Activated T-helper 1 cell treated with Interleukin-2 at 50 U/mL for 16 hours (primary cell): ENCODE measurements at places on chromosomes 5 and 9.

DNA sequence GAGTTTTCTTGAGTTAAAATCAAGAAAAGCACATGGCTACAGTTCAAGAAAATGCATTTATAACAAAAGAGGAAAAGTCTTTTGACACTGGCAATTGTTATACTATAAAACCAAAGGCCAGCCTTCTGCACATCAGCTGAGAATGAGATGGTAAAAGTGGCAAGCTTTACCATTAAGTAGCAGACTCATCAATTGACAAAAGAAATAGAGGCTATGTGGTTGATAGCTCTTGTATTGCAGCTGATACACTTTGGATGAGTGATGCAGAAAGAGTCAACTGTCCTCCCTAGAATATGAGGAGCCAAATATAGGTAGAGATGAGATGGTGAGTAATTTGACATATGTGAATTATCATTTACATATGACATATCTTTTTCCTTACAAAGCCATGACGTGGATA lies 1100.9 kb upstream of the CDH6 start:
- DNase-seq, result no peak

- no peak for DNase-seq
Observed at GRCh38 chr9:21505425-21506179, 23.5 kb upstream of the IFNE start.

- DNase-seq, result no peak
Observed at GRCh38 chr5:110932755-110933488, 138.6 kb upstream of the TSLP start.

- peak; percentile 26 for DNase-seq
Observed at GRCh38 chr9:1009101-1009707, 32.7 kb downstream of the DMRT3 start.

GRCh38 chr5:135105105-135105484 lies 71.1 kb upstream of the PITX1 start:
- no peak for DNase-seq

DNA sequence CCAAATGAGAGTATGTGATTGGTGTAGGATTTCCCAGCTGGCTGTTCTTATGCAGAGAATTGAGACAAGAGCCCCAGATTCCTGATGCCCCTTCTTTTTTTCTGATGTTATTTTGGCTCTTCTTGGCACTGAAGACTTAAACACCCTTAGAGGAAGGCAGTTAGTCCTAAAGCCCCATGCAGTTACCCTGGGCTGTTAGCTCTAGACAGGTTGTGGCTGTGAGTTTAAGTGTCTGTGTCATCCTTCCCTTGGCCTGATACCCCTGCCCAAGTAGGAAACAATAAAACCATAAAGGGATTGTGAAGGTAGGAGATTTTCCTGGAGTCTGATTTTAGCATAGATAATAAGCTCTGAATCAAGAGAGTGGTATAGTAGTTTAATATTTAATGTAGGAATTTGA lies 13.2 kb downstream of the TNPO1 start:
- DNase-seq, result no peak

GRCh38 chr5:2894316-2894715 lies 142.8 kb upstream of the IRX2 start:
- no peak for DNase-seq

DNA sequence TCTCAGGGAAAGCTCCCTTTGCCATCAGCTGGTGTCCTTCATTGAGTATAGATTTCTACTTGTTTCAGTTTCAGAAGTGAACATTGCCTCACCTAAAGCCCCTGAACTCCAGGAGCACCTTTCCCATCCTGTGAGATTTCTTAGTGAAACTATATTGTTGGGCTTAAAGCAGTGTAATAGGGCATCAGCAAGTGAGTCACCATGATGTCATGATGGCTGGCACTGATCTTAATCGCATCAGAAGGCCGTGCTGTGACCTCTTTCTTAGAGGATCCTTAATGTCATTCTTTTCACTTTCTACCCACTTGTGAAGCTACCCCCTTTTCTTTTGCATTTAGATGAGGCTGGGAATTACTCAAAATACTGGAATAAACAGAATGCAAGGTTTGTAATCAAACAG lies 401.3 kb downstream of the MTRR start:
- DNase-seq, result no peak

DNA sequence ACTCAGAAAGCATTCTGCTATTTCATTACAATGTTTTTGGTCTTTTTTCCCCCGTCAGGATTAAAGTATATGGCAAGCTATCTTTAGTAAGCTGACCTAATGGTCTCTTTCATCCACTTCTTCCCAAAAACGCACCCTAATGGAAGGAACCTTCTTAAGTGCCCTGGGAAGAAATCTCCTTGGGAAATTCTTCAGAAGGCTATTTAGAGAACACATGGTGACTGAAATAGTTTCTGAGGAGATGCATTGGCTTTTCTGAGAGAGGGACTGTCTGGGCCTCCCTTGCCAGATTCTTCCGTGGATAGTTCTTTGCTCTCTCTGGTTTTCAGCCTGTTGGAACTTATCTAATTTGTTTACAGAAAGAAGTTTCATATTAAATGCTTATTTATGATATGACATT lies 524.1 kb upstream of the MEF2C start:
- DNase-seq, result no peak

GRCh38 chr5:91521334-91521733 lies 138.2 kb upstream of the ARRDC3 start:
- no peak for DNase-seq

DNA sequence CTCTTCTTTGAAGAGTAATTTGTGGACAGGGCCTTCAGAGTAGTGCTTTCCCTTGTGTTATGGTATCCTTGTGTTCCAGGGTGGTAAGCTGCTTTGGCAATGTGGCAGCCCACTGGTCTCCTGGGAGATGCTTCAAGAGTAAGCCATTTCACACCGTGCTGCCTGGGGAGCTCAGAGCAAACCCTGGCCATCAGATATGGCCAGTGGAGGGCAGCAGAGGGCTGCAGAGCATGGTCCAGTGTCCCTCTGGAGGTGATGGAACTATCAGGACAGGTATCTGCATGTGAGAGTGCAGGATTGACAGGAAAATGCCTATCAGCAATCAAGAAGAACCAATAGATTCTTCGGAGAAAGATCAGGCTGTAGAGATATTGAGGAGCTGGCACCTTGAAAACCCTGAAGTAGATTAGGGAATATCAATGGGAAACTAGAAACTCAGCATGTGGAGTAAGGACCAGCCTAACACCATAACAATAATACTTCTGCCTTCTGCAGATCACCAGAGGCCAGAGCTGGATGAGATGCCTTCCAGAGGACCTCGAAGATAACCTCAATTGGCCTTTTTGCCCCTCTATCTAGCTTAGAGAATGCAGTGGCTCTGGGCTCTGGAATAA lies 90.8 kb downstream of the PLPPR1 start:
- DNase-seq, result no peak

DNA sequence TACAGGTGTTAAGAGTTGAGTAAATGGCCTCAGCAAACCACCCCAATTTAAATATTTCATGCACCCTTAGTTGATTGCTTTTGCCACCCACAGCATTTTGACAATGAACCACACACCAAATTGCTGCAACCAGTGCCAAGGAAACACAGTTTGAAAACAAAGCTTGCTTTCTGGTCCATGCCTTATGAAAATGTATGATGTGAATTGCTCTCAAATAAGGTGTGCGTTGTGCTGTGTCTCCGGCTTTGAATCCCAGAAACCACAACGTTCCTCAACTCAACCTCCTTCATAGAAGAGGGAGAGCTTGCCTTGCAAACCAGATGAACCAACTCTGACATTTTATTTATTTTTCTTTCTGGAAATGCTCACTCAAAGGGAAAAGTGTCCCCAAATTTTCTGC lies 762.7 kb downstream of the TLE1 start:
- no peak for DNase-seq

DNA sequence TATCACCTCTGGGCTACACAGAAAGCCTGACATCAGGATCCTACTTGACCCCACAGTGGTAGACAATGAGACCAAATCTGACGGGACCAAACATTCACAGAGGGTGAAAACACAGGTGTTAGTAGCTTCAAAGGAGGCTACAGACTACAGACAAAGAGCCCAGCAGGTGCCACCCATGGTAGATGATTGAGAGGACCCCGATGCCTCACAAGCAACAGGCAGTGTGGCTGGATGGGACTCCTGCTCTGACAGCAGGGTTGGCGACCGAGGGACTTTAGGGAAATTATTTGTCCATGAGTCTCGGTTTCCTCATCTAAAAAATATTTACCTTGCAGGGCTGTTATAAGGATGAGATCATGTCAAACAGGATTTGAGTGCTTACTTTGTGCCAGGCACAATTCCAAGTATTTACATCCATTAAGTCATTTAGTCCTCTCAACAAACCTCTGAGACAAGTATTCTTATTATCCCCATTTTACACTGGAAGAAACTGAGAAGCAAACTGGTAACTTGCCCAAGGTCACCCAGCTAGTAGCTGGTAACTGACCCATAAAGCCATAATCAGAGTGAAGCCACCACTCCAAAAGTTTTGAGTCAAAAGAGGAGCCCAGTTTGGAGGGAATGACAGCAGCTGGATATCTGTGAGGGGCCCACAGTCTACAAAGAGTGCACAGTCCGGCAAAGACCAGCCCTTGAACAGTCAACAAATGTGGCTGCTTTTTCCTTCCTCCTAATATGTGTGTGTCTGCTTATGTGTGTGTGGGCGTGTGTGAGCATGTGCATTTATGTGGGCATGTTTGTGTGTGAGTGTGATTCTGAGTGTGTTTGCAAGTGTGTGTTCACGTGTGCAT lies 502.0 kb downstream of the BNC2 start:
- no peak for DNase-seq

GRCh38 chr9:120965344-120966012 lies 38.9 kb upstream of the TRAF1 start:
- no peak for DNase-seq

- no peak for DNase-seq
Observed at GRCh38 chr9:108672475-108673190, 183.2 kb downstream of the ACTL7B start.

GRCh38 chr9:122498883-122499288 lies 11.7 kb upstream of the OR1J2 start:
- no peak for DNase-seq

- DNase-seq, result no peak
Observed at GRCh38 chr9:81080900-81081299, 608.4 kb downstream of the TLE1 start.

- no peak for DNase-seq
Observed at GRCh38 chr9:100939636-100940035, 88.9 kb upstream of the PLPPR1 start.

DNA sequence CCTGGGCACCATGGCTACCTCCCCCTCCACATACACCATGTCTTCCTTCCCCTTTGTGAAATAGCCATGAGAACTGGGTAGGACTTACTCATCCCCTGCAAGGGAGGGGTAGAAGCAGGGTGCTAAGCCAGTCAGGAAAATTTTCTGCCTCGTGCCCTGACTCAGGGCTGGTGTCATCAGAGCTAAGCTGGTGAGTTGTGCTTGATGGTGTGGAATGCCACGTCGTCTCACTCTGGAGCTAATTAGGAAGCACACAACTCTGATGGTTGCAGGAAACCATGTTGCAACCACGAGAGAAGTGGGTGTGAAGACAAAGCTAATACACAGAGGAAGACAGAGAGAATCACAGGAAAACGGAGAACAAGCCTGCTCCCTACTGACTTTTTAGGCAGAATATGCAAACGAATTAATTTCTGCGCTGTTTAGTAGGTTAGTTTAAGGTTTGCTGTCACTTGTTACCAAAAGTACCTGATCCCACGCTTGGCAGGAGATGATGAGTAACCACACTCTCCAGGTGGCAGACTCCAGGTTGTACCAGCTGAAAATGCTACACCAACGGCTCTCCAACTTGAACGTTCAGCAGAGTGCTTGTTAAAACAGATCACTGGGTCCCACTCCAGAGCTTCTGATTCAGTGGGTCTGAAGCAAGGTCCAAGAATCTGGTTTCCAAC lies 54.5 kb downstream of the STK10 start:
- DNase-seq, result no peak

GRCh38 chr5:8633696-8634095 lies 764.7 kb downstream of the MTRR start:
- DNase-seq, result no peak

DNA sequence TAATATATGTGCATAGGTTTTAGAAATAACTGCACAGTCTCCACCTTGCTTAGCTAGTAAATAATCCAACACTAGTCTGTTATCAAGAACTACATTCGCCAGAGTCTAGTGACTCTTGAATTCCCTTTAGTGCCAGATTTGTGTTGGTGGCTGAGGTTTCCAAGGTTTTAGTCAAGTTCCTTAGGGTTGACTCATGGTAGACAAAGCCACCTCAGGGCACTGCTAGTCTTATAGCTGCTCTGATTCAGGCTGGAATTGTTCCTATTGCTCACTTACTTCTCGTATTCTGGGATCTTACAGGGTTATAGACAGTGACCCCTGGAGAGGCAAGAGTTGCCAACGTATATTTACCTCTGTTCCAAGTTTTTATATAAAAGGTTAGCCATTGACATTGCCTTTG lies 1369.8 kb upstream of the CDH9 start:
- no peak for DNase-seq

- no peak for DNase-seq
Observed at GRCh38 chr5:22710660-22711059, 142.5 kb downstream of the CDH12 start.

DNA sequence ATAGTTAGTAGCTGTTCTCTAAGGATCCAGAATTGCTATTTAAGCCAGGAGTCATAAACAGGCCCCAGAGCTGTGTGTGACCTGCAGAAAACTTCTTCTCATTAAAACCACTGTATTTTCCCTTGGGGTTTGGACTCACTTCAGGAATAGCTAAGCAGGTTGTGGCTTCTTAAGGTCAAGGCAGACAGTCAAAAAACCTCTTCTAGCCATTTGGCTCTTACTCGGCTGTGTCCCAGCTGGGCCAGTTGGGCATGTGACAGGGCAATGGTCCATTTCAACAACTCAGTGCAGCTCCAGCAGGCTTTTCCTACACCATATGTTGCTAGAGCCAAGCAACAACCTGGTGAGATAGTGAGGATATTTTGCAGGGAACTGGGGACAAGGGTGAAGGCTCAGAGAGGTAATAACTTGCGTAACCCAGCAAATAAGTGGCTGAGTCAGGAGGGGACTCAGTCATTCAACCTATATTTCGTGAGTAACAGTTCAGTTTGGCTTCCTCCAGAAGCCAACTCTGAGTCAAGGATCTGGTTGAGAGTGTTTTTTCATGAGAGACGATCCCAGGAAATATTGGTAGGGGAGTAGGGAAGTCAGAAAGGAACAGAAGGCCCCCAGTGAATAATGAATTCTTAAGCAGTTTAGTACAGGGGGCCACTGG lies 115.4 kb upstream of the PPP2R2B start:
- DNase-seq, result no peak

DNA sequence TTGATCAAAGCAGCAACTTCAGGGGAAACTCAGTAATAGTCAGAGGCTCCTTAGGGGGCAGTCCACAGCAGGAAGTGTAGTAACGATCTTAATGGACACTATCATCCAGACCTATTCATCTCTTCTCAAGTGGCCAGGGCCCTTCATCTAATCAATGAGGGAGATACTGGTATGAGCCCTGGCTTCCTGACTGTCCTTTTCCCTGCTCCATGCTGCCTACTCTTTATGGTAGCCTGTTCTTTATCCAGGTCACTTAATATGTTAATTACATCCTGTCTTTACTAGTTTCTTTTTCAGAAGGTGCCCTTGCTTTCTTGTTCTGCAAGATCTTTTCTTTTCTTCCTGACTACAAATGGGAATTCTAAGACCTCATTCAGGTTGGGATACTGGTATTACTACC lies 197.1 kb downstream of the CAVIN4 start:
- no peak for DNase-seq

GRCh38 chr5:40437452-40437861 lies 242.3 kb upstream of the PTGER4 start:
- no peak for DNase-seq

GRCh38 chr5:29134418-29134817 lies 2059.1 kb upstream of the CDH6 start:
- DNase-seq, result no peak
